ENCODE measurements at places on chromosomes 1 and 21. TPM values are rescaled to one million over a fixed set of nuclear protein-coding genes. Genes with fewer than 3 reads are reported as not detected.

Gene CLIC6
- not detected for total RNA-seq

Gene NEGR1
- total RNA-seq: not detected

GRCh38 chr1:10694274-10694632 is 102.2 kb downstream of the CASZ1 start:
- H3K36me3 ChIP-seq: no peaks in the 10 kb centered on the region
- peak overlapping the region; percentile 81 for H3K4me3 ChIP-seq
- no peak for DNase-seq
- peaks cover 26% of the 10 kb centered on the region for H3K4me1 ChIP-seq

GRCh38 chr1:6271554-6271953 is 10.7 kb upstream of the GPR153 start:
- H3K36me3 ChIP-seq: no peaks in the 10 kb centered on the region
- H3K27ac ChIP-seq: no peak overlapping the region
- no peak for DNase-seq
- H3K4me1 ChIP-seq: peaks cover 18% of the 10 kb centered on the region
- no peaks in the 10 kb centered on the region for H3K27me3 ChIP-seq

GRCh38 chr1:94362466-94363058 is 55.6 kb upstream of the ABCD3 start:
- H3K27ac ChIP-seq: no peak overlapping the region
- H3K4me1 ChIP-seq: no peaks in the 10 kb centered on the region
- H3K27me3 ChIP-seq: peaks cover 10% of the 10 kb centered on the region
- no peak overlapping the region for H3K4me3 ChIP-seq
- DNase-seq: no peak

- no peaks in the 10 kb centered on the region for H3K27me3 ChIP-seq
- peak overlapping the region; percentile 68 for H3K27ac ChIP-seq
- peak overlapping the region; percentile 47 for H3K4me3 ChIP-seq
- peak; percentile 70 for DNase-seq
- peaks cover 74% of the 10 kb centered on the region for H3K4me1 ChIP-seq
Observed at GRCh38 chr1:11740258-11741192, 4.6 kb downstream of the AGTRAP start.

Gene BACE2
- total RNA-seq: 2.0 TPM

Gene PPFIA4
- total RNA-seq: 29.3 TPM

Gene DNALI1
- total RNA-seq: 0.13 TPM

GRCh38 chr1:210373878-210374599 is 45.3 kb downstream of the HHAT start:
- peak; percentile 77 for DNase-seq
- no peaks in the 10 kb centered on the region for H3K36me3 ChIP-seq
- H3K27ac ChIP-seq: peak overlapping the region; percentile 72
- peaks cover 19% of the 10 kb centered on the region for H3K4me1 ChIP-seq
- H3K27me3 ChIP-seq: peaks cover 9% of the 10 kb centered on the region

GRCh38 chr1:231186356-231187115 is 24.7 kb downstream of the TRIM67 start:
- DNase-seq: no peak
- no peak overlapping the region for H3K27ac ChIP-seq
- no peaks in the 10 kb centered on the region for H3K4me1 ChIP-seq
- H3K36me3 ChIP-seq: no peaks in the 10 kb centered on the region

Gene PTAFR
- 0.38 TPM for total RNA-seq

Gene NOS1AP
- total RNA-seq: not detected

DNA sequence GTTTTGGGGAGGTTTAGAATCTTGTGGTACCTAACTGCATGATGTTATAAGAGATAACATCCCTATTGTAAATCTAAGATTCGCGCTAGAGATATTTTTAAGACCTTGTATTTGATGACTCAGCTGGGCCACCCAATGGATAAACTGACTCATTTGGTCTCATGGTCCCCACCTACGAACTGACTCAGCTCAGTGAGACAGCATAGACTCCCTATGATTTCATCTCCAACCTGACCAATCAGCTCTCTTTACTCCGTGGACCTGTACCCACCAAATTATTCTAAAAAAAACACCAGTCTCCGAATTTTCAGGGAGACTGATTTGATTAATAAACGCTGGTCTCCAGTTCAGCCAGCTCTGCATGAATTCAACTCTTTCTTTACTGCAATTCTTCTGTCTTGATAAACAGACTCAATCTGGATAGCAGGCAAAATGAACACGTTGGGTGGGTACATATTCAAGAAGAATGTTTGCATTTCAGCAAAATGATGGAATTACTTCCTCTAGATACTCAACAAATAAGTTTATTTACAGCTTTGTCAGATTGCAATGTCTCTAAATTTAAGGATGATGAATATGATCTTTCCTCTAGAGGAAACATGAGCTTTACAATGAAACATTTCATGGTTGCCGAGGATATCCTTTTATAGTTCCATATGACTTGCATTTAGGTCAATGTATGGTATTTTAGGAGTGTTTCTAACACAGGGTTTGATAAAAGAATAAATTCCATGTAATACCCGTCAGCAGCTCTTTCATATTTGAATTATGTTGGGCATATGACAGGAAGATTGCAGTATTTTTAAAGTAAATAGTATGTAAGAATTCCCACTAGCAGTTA is 516.6 kb upstream of the RGS18 start:
- H3K27me3 ChIP-seq: no peaks in the 10 kb centered on the region
- H3K36me3 ChIP-seq: no peaks in the 10 kb centered on the region
- no peaks in the 10 kb centered on the region for H3K4me1 ChIP-seq
- no peak for DNase-seq
- H3K4me3 ChIP-seq: no peak overlapping the region

DNA sequence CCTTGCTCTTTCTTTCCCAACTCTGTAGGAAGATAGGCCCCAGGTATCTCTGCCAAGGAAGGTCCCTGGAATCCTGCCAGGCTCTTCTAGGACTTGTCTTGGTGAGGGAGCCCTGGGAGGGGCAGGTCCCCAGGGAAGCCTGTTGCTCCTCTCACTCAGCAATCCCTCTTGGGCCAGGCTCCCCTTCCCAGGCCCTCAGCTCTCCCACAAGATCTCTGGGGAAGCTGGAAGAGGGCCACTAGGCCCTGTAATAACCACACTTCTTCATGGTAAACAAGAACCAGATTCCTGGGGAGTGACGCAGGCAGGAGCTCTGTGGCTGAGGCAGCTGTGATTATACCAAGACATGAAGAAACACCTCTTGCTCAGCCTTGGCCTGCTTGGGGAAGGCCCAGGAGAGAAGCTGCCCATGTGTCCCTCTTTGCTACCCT is 9.9 kb upstream of the MAPKAPK2 start:
- H3K27me3 ChIP-seq: peaks cover 6% of the 10 kb centered on the region
- DNase-seq: no peak
- peaks cover 14% of the 10 kb centered on the region for H3K4me1 ChIP-seq
- no peaks in the 10 kb centered on the region for H3K36me3 ChIP-seq
- no peak overlapping the region for H3K27ac ChIP-seq
- no peak overlapping the region for H3K4me3 ChIP-seq

- peaks cover 12% of the 10 kb centered on the region for H3K27me3 ChIP-seq
- no peaks in the 10 kb centered on the region for H3K4me1 ChIP-seq
- no peak overlapping the region for H3K27ac ChIP-seq
- no peaks in the 10 kb centered on the region for H3K36me3 ChIP-seq
- no peak overlapping the region for H3K4me3 ChIP-seq
Observed at GRCh38 chr1:114588196-114588689, 6.8 kb upstream of the BCAS2 start.

DNA sequence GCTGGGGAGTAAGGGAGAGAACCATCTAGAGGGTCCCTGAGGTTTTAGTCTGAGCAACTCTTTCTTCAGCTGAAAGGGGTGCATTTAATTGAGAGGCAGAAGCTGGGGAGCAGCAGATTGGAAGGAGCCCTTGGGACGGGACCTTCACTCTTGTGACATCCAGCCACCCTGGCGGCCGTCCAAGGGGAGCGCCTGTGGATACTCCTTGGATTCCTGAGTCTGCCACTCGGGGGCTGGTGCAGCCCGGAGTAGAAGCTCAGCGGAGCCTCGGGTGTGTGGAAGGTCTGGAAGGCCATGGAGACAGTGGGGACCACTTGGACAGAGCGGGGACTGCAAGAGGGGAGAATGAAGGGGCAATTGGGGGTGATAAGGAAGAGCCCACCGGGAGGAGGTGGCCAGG is 68.7 kb downstream of the AJAP1 start:
- DNase-seq: no peak
- no peaks in the 10 kb centered on the region for H3K36me3 ChIP-seq
- no peaks in the 10 kb centered on the region for H3K4me1 ChIP-seq
- no peaks in the 10 kb centered on the region for H3K27me3 ChIP-seq

DNA sequence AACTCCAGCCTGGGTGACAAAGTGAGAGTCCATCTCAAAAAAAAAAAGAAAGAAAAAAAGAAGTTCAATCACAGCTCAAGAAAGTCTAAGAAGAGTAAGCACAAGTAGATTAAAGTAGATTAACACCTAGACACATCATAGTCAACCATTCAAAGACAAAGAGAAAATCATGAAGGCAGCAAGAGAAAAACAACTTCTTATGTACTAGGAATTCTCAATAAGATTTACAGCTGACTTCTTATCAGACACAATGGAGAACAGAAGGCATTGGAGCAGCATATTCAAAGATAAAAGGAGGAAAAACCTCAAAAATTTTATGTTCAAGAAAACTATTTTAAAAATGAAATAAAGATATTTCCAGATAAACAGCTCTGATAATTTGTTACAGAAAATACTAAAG is 147.3 kb downstream of the LBR start:
- DNase-seq: no peak
- no peak overlapping the region for H3K27ac ChIP-seq
- no peak overlapping the region for H3K4me3 ChIP-seq

DNA sequence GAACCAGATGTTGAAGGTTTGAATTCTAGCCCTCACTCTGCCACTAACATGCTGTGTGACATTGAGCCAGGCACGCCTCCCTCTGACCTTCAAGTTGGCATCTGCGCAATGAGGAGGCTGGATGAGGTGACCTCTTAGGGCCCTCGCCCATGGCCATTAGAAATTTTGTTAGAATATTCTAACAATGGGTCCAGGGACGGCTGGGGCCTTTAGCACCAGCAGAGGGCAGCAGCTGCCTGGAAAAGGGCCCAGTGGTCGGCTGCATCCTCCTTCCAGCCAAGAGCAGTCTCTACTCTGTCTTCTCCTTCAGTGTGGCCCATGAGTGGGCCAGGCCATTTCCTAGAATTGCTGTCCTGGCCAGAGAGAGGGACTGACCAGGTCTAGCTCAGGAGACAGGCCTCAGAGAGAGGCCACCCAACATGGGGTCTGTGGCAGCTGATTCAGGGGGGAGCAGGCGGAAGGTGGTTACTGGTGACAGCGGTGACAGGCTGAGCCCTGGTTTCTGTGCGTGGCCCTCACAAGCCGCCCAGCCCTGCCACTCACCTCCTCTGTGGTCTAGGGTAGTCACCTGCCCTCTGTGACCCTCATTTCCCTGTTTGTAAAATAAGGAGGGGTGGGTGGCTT is 101.3 kb upstream of the ACTL8 start:
- no peak overlapping the region for H3K27ac ChIP-seq
- H3K36me3 ChIP-seq: no peaks in the 10 kb centered on the region
- no peaks in the 10 kb centered on the region for H3K4me1 ChIP-seq
- peak; percentile 28 for DNase-seq

DNA sequence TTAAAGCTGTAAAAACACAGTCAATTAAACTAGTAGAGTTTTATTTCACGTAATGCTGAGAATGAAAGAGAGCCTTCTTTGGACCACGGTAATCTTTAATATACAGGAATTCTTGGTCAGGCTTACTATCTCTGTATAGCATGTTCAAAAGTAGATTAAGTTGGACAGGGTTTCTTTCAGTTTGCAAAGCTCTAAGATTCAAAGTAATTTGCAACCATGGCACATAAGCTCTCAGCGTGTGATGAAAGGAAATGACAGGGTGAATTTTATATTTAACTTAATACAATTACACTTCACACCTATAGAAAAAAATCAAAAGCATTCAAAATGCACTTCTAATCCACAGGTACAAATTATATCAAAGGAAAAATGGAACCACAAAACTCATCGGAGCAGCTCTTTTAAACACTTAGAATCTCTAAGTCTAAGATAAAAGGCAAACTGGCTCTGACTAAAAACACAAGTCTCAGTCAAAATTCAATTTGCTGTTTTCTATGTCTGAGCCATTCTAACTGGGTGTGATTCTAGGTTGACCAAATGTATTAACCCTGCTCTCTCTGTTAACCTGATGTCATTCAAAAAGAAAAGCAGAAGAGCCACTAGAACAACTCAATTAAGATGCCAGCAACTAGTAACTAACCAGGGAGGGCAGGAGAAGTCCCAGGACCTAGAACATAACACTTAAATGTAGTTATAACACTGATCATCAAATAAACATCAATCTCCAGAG is 147.7 kb downstream of the RERE start:
- no peak for DNase-seq
- no peak overlapping the region for H3K4me3 ChIP-seq
- H3K27me3 ChIP-seq: no peaks in the 10 kb centered on the region
- H3K4me1 ChIP-seq: peaks cover 39% of the 10 kb centered on the region

DNA sequence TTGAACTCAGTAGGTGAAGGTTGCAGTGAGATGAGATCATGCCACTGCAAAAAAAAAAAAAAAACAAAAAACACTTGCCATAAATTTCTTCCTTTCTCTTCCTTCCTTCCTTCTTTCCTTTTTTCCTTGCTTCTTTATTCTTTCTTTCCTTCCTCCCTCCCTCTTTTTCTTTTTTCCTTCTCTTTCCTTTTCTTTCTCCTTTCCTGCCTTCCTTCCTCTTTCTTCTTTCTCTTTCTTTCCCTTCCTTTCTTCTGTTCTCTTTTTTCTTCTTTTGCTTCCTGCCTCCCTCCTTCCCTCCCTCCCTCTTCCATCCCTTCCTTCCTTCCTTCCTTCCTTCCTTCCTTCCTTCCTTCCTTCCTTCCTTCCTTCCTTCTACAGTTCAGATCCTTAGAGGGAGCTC is 71.2 kb downstream of the LYPLAL1 start:
- H3K4me1 ChIP-seq: no peaks in the 10 kb centered on the region
- H3K27me3 ChIP-seq: no peaks in the 10 kb centered on the region
- H3K27ac ChIP-seq: no peak overlapping the region
- H3K36me3 ChIP-seq: no peaks in the 10 kb centered on the region
- DNase-seq: no peak

DNA sequence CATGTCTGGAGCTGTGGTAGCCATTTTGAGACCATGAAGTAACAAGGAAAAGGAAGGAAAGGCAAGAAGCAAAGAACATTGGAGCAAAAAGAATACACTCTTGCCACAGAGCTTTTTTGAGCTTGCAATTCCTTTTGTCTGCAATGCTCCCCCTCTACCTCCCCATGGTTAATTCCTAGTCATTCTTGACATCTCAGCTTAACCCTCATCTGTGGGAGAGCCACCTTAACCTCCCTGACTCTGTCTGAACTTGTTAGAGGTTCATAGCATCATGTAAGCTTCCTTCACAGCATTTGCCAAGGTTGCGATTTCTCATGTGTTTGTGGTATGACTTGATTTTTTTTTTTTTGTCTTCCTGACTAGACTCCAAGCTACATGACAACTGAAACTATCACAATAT is 564.1 kb upstream of the PLXNA2 start:
- no peaks in the 10 kb centered on the region for H3K36me3 ChIP-seq
- no peaks in the 10 kb centered on the region for H3K27me3 ChIP-seq
- no peak for DNase-seq
- no peak overlapping the region for H3K27ac ChIP-seq
- no peak overlapping the region for H3K4me3 ChIP-seq
- H3K4me1 ChIP-seq: no peaks in the 10 kb centered on the region

Gene EFNA1
- total RNA-seq: not detected

- no peak overlapping the region for H3K4me3 ChIP-seq
- peaks cover 11% of the 10 kb centered on the region for H3K27me3 ChIP-seq
- no peak for DNase-seq
- no peak overlapping the region for H3K27ac ChIP-seq
Observed at GRCh38 chr1:109658533-109659042, 2.7 kb downstream of the GSTM4 start.

GRCh38 chr1:41536361-41536802 is 51.9 kb upstream of the EDN2 start:
- peaks cover 7% of the 10 kb centered on the region for H3K4me1 ChIP-seq
- no peak overlapping the region for H3K4me3 ChIP-seq
- no peak overlapping the region for H3K27ac ChIP-seq

Gene AGT
- total RNA-seq: not detected
